Endothelial cell (in vitro differentiated cells): ENCODE measurements at places on chromosomes 4 and X.

DNA sequence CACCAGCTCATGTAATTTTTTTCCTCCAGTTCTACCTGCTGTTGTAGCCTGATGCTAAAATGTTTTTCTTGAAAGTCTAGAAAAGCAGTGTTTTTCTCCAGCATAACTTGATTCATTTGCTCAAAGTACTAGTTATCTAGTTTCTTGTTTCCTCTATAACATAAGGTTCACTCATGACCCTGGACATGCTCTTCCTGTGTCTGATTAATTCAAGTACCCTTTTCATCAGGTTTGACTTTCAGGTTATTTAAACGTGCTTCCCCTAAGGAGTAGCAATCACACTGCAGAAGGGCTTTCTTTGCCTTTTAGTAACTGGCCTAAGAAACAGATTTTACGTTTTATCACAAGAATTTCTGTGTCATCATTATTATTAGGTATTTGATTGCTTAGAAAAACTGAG is 66.8 kb upstream of the EGFL6 start:
- no peak for DNase-seq

DNA sequence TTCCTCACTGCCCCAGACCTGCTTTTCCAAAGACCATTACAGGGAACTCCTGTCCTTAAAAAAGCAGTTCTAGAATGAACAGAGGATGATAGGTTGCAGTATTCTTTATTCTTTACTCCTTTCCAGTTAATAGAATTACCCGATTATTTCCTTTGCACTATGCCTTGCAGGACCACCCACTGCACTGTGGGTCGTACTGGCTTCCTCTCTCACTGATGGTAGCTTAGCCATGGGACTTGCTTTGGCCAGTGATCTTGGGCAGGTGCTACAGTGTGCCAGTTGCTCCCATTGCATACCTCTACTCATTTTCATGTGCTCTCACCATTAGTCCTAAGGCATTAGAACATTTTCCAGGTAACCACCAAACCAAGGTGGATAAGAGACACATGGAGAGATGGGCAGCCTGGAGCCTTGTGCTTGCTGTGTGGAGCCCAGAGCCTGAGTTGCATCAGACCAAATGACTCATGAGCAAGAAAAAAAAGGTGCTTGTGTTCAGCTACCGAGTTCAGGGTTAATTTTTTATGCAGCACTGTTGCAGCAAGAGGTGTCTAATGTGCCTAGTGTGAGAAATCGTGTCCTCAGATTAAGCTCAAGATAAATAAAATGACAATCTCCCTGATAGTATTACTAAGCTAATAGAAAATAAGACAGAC is 7.6 kb upstream of the UNC5C start:
- DNase-seq = no peak

- DNase-seq = no peak
These were observed 104.5 kb downstream of the AR start for GRCh38 chrX:67648361-67648760.

DNA sequence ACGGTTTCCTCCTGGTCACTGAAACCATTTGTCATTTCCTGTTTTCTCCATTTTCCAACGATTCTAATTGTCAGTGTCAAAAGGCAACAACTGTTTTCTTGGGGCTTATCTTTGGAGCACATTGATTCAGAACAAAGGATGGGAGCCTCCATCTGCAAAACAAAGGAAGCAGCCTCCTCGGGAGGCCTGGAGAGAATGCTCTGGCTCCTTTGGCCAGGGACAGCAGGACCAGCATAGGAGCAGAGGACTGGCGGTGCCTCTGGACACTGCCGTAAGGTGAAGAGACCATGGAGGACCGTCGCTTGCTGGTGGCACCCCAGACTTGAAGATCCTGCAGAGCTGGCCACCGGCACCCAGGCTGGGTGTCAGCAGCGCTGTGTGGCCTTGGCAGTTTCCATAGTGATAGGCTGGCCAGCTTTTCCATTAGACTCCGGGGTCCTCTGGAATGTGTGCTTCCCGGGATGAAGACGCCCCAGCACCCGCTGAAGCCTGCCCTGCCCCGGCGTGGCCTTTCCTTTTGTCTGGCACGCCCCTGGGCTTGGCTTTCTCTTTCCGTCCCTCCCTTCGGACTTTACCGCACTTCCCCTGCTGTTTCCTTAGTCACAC is 61.1 kb upstream of the MTM1 start:
- peak; percentile 54 for DNase-seq

DNA sequence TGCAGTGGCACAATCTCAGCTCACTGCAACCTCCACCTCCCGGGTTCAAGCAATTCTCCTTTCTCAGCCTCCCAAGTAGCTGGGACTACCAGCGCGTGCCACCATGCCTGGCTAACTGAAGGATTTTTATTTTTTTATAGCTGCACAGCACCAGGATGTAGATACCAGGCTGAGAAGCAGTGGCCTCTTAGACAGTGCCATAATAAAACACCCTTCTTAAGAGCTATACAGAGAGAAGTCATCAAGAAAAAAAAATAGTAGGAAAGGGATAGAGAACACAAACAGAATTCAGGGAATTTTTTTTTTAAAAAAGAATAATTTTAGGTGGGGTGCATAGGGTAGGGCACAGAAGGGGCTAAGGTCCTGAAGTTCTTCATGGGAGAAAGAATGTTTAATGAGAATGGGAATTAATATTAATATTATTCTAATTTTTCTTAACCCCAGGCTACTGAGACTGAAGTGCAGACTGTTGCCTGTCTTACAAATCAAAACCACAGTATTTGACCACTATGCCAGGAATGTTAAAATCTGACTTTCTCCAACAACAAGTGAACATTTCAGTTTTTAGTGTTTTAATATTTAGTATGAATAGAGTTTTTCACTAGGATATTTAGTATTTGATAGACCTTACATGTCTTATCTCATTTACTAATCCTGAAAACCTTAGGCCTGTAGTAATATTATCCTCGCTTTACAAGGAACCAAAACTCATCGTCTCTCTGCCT is 146.7 kb downstream of the KCNIP4 start:
- no peak for DNase-seq

GRCh38 chr4:129783596-129783995 is 687.6 kb downstream of the C4orf33 start:
- no peak for DNase-seq

GRCh38 chrX:11952176-11952720 is 186.0 kb upstream of the FRMPD4 start:
- DNase-seq = no peak

DNA sequence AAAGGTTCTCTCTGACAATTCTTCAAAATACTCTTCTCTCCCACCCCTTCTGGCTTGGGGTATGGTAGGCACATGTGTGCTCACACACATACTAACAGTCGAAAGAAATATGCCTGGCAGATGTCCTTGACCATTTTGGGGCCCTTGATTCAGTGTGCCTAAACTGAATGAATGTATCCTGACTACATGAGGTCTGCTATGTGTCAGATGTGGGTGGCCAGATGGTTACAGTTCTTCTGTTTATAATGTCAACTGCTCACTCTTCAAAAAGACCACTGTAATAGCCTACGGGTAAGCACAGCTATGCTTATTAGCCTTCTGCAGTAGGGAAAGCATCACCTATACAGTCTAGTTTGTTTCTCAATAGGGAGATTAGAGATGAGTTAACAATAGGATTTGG is 63.7 kb upstream of the VEGFC start:
- DNase-seq = no peak

- no peak for DNase-seq
These were observed 48.0 kb upstream of the TRIM2 start for GRCh38 chr4:153156263-153156662.

- DNase-seq = no peak
These were observed 777 bp upstream of the WDFY3 start for GRCh38 chr4:84967243-84967690.

DNA sequence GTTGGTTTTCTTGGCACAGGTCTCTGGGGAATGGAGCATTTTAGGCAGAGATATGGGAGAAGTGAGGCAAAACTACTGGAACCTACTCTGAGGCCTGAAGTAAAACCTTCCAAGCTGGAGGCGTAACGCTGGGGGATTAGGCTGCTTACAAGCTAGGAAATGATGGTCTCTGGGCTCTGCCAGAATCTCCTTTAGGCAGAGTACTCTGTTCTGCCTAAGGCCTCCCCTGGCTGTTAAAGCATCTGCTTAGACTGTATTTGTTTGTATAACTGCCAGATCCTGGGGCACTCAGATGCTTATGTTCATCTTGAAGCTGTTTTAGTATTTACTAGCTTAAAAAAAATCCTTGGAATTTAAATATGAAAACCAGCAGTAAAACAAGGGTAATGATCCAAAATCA is 822.2 kb downstream of the RPA4 start:
- DNase-seq = no peak

DNA sequence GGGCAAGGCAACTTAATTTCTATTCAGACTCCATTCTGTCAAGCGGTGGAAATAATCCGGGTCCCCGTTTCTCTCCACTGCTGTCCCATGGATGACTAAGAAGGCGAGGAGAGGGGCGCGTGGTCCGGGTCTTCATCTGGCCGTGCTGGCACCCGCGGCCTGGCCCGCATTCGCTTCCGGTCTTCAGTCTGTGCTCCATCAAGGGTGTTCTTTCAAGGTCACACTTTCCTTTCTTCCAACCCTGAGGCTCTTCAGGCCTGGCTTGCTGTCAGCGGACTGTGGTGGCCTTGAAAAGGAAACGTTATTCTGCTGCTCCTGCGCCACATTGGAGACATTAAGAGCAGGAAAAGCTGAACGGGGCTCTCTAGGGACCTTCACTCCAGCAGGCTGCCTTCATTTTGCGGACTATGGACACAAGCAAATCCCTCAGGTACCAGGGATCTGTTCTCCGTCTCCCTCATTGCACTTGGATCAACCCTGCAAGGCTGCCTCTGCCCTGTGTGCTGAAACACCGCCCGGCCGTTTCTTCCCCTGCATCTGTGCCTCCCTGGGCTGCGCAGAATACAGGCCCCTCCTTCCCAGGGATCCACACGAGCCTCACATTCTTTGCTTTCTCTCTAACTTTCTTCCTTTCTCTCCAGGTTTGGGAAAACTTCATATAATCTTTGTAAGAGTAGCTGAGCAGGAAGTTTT is 5.7 kb upstream of the SLC25A4 start:
- DNase-seq = no peak

GRCh38 chrX:132271311-132271778 is 52.1 kb upstream of the RAP2C start:
- no peak for DNase-seq

GRCh38 chrX:22742174-22742573 is 257.6 kb upstream of the DDX53 start:
- no peak for DNase-seq

- DNase-seq = no peak
These were observed 17.5 kb downstream of the DRP2 start for GRCh38 chrX:101237041-101237440.

DNA sequence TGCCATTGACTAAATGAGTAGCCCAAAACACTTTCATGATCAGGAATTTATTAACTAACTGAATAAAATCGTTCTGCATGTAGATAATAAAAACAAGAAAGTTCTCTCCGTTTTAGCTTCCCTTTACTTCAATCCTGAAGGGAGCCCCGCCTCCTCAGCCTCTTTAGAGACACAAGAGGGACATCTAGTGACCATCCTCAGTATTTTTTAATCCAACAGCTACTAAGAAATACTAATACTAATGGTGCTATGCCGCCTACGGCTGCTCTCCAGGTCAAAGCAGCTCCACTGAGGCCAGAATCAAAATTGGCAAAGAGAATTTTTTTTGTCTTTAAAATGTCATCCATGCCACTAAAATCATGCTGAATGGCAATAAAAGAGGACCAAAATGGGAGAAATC is 3.2 kb upstream of the PCDH19 start:
- DNase-seq = no peak

- no peak for DNase-seq
These were observed 12.6 kb downstream of the SYN1 start for GRCh38 chrX:47607091-47607490.

DNA sequence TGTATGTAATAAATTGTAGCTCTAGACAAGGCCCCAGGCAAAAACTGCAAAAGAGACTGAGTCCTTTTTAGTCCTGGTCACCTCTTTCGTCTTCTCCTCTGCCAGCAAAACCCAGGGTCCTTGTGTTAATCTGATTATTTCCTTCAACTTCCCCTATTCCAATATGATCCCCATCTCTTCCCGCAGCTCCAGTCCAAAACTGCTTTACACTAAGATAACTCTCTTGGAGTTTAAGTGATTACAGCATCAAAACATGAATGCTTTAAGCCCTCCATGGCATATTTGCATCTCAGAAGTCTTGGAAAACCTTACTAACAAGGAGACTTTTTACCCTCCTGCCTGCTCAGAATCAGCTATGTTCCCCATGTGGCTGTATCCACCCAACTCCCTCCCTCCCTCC is 59.3 kb downstream of the MAGEA1 start:
- no peak for DNase-seq

DNA sequence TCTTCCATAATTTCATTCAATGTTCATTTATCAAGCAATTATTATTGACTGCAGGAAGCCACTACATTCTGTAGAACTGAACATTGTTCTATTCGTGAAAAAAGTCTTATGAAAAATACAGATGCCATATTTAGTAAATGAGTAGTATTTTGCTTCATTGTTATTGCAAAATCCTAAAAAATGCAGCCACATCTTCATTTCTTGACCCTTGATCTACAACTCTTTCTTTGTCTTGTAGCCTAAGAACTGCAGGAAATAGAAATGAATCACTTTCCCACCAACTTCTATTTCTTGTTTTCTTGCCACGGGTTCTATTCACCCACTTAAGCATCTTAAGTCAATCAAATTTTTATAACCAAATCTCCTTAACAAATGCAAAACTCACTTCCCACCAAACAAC is 63.3 kb downstream of the KCNIP4 start:
- DNase-seq = no peak

DNA sequence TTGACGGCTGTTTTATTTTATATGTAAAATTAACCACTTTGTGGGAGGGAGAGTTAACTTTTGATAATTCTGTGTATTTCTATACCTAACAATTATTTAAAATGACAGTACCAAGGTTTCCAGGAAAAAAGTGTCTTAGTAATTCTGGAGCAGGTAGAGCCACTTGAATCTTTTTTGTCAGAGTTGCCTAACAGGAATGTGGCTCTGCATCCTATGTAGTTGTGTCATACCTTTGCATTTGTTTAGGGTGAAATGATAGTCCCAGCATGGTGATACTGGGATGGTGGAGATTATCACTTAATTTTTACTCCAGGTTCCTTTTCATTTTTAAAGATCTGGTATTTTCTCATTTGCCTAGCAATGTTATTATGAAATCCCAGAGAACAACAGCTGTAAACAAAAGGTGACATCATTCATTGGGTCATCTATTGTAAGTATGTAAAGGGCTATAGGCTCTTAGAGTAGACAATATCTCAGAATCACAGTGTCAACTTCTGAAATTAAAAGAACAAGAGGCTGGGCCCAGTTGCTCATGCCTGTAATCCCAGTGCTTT is 9.6 kb downstream of the SGMS2 start:
- no peak for DNase-seq

DNA sequence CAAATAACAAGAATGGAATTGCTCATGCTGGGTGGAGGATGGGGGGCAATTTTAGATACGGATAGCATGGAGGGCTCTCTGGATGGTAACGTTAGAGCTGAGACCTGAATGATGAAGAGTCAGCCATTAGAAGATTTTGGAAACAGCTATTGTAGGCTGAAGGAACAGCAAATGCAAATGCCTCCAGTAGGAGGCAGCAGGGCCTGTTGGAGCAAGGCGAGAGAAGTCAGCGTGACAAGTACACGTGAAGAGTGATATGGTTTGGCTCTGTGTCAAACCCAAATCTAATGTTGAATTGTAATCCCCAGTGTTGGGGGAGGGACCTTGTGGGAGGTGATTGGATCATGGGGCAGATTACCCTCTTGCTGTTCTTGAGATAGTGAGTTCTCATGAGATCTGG is 59.3 kb upstream of the SOD3 start:
- no peak for DNase-seq

GRCh38 chrX:133437356-133437755 is 22.1 kb upstream of the GPC4 start:
- no peak for DNase-seq
